ENCODE measurements at places on chromosomes 4 and X. TPM values are rescaled to one million over a fixed set of nuclear protein-coding genes. Genes with fewer than 3 reads are reported as not detected.

- no peaks in the 10 kb centered on the region for H3K27me3 ChIP-seq
- H3K27ac ChIP-seq: no peak overlapping the region
- peaks cover 16% of the 10 kb centered on the region for H3K4me1 ChIP-seq
- no peak overlapping the region for H3K4me3 ChIP-seq
- DNase-seq: no peak
These were observed 39.6 kb downstream of the TMEM164 start for GRCh38 chrX:110042496-110042895.

- DNase-seq: no peak
- H3K36me3 ChIP-seq: no peaks in the 10 kb centered on the region
- no peaks in the 10 kb centered on the region for H3K4me1 ChIP-seq
These were observed 128.0 kb downstream of the DCLK2 start for GRCh38 chr4:150206265-150206664.

GRCh38 chr4:8107146-8107657 is 51.4 kb downstream of the ABLIM2 start:
- no peaks in the 10 kb centered on the region for H3K36me3 ChIP-seq
- no peak overlapping the region for H3K4me3 ChIP-seq

GRCh38 chr4:87144356-87144755 is 76.1 kb downstream of the KLHL8 start:
- no peak overlapping the region for H3K4me3 ChIP-seq
- no peak overlapping the region for H3K27ac ChIP-seq
- H3K36me3 ChIP-seq: peaks cover 29% of the 10 kb centered on the region
- DNase-seq: no peak
- H3K4me1 ChIP-seq: peaks cover 3% of the 10 kb centered on the region

DNA sequence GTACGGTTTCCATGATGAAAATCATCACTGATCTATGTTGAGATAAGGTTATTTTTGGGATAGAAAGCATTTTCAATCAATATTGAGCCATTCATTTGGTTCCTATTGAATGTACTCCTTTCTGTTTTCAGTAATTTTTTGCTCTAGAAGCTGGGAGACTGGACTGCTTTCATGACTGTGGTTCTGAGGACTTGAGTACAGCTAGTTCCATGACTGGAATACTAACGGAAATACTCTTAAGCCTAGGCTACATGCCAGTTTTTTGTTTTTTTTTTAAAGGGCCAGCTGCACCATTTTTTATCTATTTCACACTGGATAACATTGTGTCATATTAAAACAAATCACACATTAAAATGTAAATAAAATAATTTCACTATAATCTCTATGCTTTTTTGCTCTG is 16.7 kb downstream of the PRR32 start:
- no peaks in the 10 kb centered on the region for H3K4me1 ChIP-seq
- H3K27me3 ChIP-seq: no peaks in the 10 kb centered on the region
- no peak overlapping the region for H3K4me3 ChIP-seq
- no peak for DNase-seq
- H3K27ac ChIP-seq: no peak overlapping the region

DNA sequence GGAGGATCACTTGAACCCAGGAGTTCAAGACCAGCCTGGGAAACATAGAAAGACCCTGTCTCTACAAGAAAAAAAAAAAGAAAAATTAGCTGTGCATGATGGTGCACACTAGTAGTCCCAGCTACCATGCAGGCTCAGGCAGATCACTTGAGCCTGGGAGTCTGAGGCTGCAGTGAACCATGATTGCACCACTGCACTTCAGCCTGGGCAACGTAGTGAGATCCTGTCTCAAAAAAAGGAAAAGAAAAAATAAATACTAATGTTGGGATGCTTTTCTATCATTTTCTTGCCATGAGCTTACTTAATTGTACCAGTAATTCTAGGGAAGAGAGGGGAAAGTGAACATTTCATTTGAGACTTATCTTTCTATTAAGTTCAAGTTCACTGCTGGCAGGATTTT is 19.8 kb downstream of the DCUN1D4 start:
- H3K27ac ChIP-seq: no peak overlapping the region
- H3K4me3 ChIP-seq: no peak overlapping the region
- H3K4me1 ChIP-seq: no peaks in the 10 kb centered on the region

DNA sequence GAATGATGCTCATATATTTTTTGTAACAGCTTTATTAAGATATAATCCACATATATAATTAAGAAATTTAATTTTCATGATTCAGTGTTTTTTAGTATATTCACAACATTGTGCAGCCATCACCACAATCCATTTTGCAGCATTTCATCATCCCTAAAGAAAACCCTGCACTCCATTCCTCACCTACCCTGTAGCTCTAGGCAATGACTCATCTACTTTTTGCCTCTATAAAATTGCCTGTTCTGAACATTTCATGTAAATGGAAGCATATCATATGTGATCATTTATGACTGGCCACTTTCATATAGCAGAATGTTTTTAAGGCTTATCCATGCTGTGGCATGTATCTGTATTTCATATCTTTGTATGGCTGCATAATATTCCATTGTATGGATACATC is 339.9 kb downstream of the MAPK10 start:
- no peak for DNase-seq
- H3K27me3 ChIP-seq: no peaks in the 10 kb centered on the region
- H3K36me3 ChIP-seq: no peaks in the 10 kb centered on the region
- no peak overlapping the region for H3K27ac ChIP-seq

DNA sequence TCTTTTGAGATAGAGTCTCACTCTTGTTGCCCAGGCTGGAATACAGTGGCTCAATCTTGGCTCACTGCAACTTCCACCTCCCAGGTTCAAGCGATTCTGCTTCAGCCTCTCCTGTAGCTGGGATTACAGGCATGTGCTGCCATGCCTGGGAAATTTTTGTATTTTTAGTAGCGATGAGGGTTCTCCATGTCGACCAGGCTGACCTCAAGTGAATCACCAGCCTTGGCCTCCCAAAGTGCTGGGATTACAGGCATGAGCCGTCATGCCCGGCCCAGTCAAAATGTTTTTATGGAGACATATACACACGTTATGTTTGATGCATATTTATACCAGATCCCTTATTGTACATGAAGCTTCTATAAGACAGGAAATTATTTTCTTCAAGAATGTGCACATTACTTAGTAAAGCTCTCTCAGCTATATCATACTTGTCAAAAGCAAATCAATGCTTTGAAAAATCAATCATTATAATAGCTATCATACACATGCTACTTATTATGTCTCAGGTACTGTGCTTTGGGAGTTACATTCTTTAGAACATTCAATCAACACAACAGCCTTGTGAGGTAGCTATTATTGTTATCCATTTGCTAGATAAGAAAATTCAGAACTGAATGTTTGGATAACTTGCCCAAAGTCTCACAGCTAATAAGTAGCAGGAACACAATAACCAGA is 269.2 kb downstream of the FSTL5 start:
- no peak for DNase-seq
- no peaks in the 10 kb centered on the region for H3K27me3 ChIP-seq
- H3K4me1 ChIP-seq: no peaks in the 10 kb centered on the region

DNA sequence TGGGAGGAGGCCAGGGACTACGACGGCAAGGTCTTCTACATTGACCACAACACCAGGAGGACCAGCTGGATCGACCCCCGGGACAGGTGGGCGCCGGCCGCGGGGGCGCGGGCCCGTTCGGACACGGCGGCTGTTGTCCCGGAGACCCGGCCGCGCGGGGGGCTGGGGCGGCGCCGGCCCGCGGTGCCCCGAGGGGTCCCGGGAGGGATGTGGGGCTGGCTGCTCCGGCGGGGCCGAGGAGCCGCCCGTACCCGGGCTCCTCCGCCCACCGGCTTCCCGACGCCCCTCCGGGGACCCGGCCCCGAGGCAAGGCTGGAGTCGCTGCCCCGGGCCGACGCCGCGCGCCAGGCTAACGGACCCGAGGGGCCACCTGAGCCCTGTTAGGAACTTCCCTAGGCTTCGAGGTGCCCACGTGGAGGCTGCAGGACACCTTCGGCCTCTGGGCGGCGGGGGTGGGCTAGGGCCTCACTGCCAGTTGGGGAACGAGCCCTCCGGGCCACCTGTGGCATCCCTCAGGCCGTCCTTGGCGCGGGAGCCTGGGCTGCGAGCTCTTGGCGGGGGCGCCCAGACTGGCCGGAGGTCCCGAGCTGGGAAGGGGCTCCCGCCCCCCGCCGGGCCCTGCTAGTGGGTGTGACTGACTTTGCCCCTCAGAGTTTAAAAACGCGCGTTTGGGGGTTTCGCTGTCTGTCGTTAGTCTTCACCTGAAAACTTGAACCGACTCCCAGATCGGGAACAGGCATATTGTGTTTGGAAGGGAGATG is 660 bp downstream of the WWC2 start:
- H3K27me3 ChIP-seq: peaks cover 62% of the 10 kb centered on the region
- no peak overlapping the region for H3K4me3 ChIP-seq
- H3K27ac ChIP-seq: no peak overlapping the region
- H3K36me3 ChIP-seq: no peaks in the 10 kb centered on the region
- no peaks in the 10 kb centered on the region for H3K4me1 ChIP-seq

Gene GPR143
- not detected for total RNA-seq

GRCh38 chr4:163264934-163265333 is 67.5 kb downstream of the NPY1R start:
- no peaks in the 10 kb centered on the region for H3K36me3 ChIP-seq
- H3K27me3 ChIP-seq: no peaks in the 10 kb centered on the region
- no peak for DNase-seq
- H3K4me1 ChIP-seq: no peaks in the 10 kb centered on the region

DNA sequence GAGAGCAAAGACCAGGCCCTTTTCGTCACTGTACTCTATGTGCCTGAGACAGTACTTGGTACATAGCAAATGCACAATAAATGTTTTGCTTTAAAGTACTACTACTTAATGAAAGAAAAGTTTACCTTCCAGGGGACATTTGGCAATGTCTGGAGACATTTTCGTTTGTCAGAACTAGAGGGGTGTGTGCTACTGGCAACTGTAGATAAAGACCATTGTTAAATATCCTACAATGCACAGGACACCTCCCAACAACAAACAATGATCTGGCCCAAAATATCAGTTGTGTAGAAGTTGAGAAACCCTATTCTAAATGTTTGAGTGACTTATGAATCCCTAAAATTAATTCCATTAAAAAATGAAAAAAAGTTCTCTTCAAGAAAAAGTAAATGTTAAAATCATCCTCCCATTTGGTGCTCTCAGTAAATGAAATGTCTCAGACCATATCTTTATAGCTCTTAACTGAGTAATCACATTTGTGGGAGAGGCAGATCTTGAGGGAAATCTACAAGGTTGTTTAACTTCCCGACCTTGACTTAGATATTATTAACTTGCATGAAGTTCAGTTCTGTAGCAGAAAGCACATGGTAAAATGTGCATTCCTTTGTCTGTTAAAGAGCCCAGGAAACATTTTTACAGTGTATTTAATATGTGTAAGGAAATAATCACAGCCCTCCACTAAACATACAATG is 18.5 kb downstream of the EGFL6 start:
- peaks cover 36% of the 10 kb centered on the region for H3K27me3 ChIP-seq
- no peak overlapping the region for H3K4me3 ChIP-seq
- no peaks in the 10 kb centered on the region for H3K36me3 ChIP-seq
- DNase-seq: no peak
- no peak overlapping the region for H3K27ac ChIP-seq

DNA sequence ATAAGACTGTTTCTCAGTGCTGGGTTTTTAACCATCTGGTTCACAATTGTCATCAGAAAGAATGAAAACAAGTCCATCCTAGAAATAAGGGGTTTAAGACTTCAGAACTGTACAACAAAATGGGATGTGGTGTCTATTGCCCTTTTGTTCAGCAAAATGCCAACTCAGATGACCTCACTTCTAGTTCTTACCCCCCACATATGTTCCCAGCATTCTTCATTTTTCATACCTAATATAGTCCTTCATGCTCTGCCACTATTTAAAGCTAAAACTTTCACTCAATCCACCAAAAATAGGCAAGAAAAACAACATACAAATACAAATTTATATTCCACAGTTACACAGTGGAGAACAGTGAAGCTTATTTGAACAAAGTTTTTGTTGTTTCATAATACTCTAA is 111.4 kb downstream of the SORBS2 start:
- no peaks in the 10 kb centered on the region for H3K27me3 ChIP-seq
- H3K4me3 ChIP-seq: no peak overlapping the region
- H3K36me3 ChIP-seq: no peaks in the 10 kb centered on the region
- no peak for DNase-seq

GRCh38 chrX:109384699-109385098 is 97.2 kb downstream of the GUCY2F start:
- no peak overlapping the region for H3K4me3 ChIP-seq
- no peak for DNase-seq
- no peak overlapping the region for H3K27ac ChIP-seq
- H3K4me1 ChIP-seq: no peaks in the 10 kb centered on the region

DNA sequence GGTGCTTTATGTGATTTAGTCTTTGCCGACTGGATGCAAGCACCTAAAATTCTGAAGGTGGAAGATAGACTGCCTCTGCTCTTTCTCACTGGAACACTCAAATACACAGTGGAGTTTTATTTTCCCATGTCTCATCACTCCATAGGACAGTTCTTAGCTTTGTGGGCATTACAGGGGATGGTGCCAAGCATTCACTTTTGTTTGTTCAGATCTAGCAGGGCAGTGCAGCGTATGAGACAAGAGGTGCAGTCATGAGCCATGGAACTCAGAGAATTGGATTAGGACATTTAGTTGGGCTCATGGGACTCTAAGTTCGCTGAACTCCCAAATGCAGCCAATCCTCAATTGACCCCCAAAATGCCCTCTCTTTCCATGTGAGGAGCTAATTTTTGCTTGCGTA is 1136.9 kb upstream of the PRKX start:
- no peaks in the 10 kb centered on the region for H3K27me3 ChIP-seq
- H3K27ac ChIP-seq: no peak overlapping the region
- no peaks in the 10 kb centered on the region for H3K36me3 ChIP-seq
- H3K4me3 ChIP-seq: no peak overlapping the region
- no peaks in the 10 kb centered on the region for H3K4me1 ChIP-seq

DNA sequence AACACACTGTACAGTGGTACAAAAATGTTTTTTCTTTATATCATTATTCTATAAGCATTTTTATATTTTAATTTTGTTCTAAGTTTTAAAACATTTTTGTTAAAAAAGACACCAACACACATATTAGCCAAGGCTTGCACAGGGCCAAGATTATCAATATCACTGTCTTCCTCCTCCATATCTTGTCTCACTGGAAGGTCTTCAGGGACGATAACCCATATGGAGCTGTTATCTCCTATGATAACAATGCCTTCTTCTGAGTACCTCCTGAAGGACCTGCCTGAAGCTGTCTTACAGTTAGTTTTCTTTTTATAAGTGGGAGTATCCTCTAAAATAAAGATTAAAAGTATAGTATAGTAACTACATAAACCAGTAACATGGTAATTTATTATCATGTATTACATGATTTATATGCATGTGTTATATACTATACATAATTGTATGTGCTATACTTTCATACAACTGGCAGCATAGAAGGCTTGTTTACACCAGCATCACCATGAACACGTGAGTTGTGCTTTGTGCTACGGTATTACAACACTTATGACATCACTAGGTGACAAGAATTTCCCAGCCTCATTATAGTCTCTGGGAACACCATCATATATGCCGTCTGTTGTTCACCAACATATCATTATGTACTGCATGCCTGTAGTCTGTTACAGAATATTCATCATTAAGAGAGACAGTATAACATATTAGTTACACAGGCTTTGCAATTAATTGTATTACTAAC is 90.7 kb downstream of the WDFY3 start:
- DNase-seq: no peak
- H3K4me3 ChIP-seq: no peak overlapping the region
- no peak overlapping the region for H3K27ac ChIP-seq
- no peaks in the 10 kb centered on the region for H3K36me3 ChIP-seq
- no peaks in the 10 kb centered on the region for H3K27me3 ChIP-seq

Gene SLITRK2
- total RNA-seq: not detected

Gene TMEM271
- total RNA-seq: not detected
